ENCODE measurements at places on chromosomes 5 and 9.

- DNase-seq: no peak
These were observed 27.2 kb downstream of the MORN5 start for GRCh38 chr9:122186777-122187470.

DNA sequence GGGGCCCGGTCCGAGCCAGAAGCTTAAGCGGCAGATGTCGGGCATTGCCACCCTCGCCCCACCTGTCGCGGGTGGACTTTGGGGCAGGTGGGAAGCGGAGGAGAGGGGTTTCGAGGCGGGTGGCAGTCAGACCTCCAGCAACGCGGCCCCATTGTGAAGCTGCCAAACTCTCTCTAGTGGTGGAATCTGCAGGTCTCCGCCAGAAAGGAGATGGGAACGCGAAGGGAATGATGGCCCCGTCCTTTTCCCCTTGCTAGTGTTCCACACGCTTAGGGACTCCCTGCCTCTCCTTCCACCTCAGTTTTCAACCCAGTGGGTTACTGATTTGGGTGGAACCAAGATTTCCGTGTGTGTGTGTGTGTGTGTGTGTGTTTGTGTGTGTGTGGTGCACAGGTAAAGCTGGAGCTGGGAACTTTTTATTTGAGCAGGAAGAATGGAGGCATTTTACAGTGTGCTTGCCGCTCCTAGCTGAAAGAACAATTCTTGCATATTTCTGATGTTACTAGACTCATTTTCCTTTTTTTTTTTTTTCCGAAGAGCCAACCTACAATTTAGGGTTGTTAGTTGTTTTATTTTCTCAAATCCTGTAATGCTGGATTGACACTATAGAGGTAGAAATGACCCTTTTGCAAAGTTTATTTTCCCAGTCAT lies 1.3 kb downstream of the MACIR start:
- DNase-seq: no peak

- DNase-seq: no peak
These were observed 146.1 kb downstream of the PLCXD3 start for GRCh38 chr5:41364346-41364745.

- DNase-seq: no peak
These were observed 98.9 kb downstream of the ACTL7B start for GRCh38 chr9:108756746-108757490.

DNA sequence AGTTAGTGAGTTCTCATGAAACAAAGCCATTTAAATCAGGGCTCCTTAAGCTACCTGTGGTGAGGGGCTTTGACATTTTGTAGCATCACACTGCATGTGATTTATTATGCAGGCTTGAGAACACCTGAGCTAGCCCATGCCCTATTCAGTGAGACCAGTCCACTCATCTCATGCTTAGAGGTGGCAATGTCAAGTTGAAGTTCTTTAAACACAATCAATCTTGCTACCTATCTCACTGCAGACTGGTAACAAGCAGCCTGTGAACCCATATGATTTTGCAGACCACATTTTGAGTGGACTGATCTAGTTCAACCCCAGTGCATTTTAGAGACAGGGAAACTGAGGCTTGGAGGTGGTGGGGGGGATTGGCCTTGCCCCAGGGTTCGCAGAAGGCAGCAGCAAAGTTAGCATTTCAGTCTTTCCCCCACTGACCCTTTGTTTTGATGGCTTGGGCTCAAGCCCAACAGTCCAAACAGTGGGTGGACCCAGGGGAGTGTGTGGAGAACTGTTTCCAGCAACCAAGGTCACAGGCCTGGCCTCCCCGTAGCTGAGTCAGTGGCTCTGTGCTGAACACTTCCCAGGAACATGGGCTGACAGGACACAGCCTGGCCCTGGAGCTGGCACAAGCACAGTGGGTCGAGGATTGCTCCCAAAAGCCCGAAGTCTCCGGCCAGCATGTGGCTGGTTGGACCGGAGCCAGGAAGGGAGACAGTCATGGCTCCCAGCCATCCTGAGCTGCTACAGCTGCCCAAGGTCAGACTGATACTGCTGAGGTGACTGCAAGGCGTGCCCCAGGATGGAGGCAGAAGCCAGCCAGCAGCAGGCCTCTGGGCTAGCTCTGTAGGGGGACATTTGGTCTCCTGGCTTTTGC lies 95.3 kb downstream of the RGS3 start:
- no peak for DNase-seq

GRCh38 chr5:119353686-119354366 lies 2.0 kb upstream of the TNFAIP8 start:
- no peak for DNase-seq

DNA sequence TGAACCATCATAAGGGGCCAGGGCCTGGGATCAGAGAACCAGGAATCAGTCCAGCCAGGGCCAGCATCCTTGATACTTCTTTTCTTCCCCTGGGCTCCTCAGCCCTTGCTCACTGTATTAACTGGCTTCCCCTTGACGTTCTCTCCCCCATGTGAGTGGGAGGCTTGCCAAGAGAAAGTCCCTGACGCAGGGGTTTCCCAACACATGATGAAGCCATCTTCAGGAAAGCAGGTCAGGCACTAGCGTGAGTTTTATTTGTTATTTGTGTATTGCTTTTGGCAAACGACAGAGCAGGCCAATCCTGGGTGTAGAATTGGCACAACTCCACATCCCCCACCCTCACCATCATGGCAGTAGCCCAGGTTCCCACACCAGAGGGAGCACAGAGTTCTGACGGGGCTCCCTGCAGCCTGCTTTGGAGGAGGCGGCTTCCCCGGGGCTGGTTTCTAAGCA lies 165.5 kb upstream of the NFIL3 start:
- peak; percentile 6 for DNase-seq

GRCh38 chr5:133897431-133897830 lies 71.0 kb downstream of the C5orf15 start:
- no peak for DNase-seq

- DNase-seq: peak; percentile 87
These were observed 33.1 kb downstream of the RASA1 start for GRCh38 chr5:87300744-87301143.

GRCh38 chr9:38177680-38178079 lies 108.7 kb upstream of the SHB start:
- no peak for DNase-seq

GRCh38 chr5:42767491-42768105 lies 11.0 kb downstream of the CCDC152 start:
- peak; percentile 45 for DNase-seq

DNA sequence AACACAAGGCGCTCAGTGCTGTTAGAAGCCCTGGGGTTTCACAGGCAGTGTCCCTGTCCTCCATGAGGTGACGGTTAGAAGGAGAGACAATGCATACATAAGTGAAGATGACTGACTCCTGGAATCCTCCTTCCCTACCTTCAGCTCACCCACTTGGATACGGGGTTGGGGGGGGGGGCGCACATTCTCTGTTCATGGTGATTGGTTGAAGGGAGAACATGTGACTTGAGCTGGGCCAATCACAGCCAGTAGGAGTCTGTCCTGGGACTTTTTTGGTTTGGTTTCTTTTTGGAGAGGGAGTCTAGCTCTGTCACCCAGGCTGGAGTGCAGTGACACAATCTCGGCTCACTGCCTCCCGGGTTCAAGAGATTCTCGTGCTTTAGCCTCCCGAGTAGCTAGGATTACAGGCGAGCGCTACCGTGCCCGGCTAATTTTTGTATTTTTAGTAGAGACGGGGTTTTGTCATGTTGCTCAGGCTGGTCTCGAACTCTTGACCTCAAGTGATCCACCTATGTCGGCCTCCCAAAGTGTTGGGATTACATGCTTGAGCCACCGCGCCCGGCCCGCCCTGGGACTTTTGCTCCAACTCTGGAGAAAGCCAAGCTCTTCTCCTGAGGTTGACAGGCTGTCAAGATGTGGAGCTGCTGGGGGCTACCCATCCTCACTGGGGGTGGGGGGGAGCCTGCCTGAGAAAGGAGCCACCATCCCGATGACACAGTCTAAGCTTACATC lies 30.8 kb downstream of the SH3PXD2B start:
- DNase-seq: no peak

- DNase-seq: peak; percentile 23
These were observed 57.7 kb downstream of the GPBP1 start for GRCh38 chr5:57231607-57232006.

- DNase-seq: no peak
These were observed 1.1 kb upstream of the ANXA2R start for GRCh38 chr5:43041110-43041668.

GRCh38 chr5:31825518-31826068 lies 186.7 kb downstream of the PDZD2 start:
- peak; percentile 51 for DNase-seq

DNA sequence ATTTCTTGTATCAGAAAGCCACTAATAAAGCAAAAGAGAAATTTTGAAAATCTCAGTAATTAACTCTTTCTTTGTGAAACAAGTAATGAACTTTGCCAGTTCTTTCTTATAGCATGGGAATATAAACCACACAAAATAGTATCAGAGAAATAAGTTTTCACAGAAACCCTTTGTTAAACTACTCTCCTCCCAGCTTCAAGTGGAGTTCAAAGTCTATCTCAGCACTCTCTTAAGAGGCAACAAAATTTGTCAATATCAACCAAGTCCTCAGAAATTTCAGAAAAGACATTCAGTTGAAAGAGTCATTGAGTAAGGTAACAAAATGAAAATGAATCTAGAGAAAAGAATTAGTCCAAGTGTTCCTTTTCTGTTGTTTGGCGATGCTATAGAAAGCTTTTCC lies 89.3 kb downstream of the NTRK2 start:
- DNase-seq: no peak

DNA sequence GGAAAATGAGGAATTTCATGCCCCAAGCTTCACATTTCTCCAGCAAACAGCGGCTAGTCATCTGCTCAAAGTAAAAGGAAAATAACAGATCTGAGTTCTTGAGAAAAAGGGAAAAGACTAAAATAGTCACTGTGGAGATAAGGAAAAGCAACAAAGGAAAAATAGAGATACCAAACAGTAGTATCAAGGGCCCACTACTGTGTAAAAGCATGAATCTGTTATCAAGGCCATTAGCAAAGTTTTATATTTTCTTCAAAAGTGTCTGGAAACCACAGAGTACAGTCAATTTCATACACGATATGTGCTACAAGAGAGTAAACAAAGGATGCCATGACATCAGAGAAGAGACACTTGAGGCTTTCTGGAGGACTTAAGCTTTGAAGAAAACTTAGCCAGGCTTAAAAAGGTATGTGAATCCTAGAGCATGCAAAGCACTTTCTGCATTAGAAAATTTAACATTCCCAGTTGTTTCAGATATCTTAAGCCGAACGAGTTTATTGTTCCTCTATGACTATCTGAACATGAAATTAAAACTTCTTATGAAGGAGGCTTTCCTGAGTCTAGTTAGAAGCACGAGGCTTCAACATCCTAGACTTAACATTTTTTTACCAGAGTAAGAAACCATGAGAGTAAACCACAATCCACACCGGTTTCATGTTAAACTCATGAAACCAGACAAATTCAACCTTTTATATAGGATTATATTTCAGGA lies 1.2 kb downstream of the TTC33 start:
- DNase-seq: no peak

DNA sequence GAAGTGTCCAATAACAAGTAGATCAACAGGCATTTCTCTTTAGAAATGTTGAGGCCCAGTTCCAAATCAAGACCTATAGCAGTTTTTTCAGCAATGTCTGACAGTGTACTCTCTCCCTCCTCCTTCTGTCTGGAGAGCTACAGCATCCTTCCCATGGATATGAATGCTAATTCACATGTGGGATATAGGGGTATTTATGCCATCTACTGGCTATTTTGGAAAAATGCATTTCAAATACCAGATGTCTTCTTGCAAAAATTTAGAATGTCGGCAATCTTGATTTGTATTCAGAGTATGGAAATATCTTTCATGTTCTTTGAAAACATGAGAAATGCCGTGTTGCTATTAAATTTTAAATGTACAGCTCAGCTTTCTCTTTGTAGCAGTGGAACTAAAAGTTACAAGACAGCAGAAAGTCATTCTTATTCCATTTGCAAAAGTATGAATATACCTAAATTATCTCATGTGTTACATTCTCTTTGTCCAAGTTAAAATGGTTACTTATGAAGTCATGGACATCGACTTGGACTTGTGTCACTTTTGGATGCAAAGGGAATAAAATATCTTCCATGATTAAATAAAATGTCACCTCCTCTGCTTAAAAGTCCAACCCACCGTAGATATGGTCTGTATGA lies 647.8 kb downstream of the TAF11L14 start:
- peak; percentile 31 for DNase-seq

DNA sequence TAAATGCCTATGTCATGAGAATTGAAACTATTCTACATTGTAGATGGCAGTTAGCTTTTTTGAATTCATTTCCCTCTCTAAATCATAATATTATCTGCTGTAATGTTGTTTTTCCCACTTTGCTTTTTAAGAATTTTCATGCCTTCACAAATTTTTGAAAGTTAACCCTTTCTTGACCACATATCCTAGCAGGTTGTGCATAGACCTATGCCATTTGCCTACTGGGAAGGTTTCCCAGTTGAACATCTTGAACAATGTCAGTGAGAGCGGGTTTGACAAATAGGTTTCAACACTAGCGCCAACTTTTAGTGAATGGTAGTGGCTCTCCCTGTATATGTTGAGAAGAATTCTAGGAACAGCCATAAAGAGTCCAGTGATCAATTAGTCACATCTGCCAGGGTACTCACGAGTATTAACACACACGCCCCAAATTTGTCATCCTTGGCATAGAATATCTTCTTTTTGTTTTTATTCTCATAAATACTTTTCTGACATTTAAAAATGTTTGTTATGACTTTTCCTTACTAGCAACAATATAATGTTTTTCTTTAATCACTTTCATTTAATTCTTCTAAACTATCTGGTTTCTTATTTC lies 307.6 kb downstream of the PJA2 start:
- no peak for DNase-seq

DNA sequence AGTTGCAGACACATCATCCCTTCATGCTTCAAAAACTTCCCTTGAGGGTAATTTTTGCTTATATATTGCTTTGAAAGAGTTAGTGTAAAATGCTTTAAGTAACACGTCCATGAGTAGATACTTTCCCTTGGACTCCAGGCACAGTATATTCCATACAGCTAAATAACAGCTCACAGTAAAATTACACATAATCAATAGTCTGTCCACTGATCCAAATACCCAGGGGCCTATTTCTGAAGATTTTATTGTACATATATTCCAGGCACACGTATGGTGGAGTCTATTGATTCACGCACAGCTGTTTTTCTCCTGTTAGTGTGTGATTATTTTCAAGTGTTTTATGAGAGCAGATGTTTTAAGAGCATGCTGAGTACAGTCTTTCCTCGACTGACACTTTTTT lies 223.7 kb upstream of the GRAMD2B start:
- DNase-seq: no peak

- no peak for DNase-seq
These were observed 19.3 kb upstream of the ABO start for GRCh38 chr9:133294257-133294656.

DNA sequence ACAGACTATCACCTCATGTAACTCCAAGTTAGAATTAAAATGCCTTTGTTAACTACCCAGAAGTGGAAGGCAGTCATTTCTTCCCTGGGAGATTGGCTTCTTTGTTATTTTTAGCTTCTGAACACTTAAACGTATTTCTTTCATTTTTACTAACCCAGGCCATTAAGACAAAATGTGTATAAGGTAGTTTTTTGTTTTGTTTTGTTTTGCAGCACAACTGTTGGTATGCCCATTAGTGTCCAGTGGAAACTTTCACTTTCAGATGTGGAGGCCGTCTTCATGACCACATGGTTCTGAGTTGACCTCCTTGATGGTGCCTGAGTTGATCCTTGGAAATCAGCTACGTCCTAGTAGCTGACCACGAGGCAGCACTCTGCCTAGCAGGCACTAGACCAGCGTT lies 264.6 kb upstream of the ZNF608 start:
- no peak for DNase-seq

- no peak for DNase-seq
These were observed 20.7 kb downstream of the SPRY4 start for GRCh38 chr5:142304013-142304701.

Measured in inflammatory macrophage treated with lipopolysaccharide for 4 hours (primary cell).